ENCODE measurements at places on chromosomes 7 and 10.

GRCh38 chr10:7090529-7090928 is 320.3 kb downstream of the SFMBT2 start:
- no peak for DNase-seq

GRCh38 chr7:19106241-19107080 is 11.0 kb downstream of the TWIST1 start:
- no peak for DNase-seq

DNA sequence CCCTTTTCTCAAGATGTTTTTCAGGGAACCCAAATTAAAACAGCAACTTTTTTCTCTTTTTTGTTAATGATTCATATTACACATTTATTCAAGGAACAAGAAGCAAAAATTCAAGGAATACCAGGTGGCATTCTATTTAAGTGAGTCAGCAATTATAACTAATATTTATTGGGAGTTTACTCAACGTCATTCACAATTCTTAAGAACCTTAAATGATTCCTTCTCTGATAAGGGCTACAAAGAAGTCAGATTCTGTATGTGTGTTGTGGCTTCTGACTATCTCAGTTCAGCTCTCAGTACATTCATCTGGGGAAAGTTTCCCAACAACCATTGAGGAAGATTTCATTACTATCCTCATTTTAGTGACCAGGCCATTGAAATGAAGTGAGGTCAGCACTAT is 470.7 kb upstream of the AKR1E2 start:
- no peak for DNase-seq

DNA sequence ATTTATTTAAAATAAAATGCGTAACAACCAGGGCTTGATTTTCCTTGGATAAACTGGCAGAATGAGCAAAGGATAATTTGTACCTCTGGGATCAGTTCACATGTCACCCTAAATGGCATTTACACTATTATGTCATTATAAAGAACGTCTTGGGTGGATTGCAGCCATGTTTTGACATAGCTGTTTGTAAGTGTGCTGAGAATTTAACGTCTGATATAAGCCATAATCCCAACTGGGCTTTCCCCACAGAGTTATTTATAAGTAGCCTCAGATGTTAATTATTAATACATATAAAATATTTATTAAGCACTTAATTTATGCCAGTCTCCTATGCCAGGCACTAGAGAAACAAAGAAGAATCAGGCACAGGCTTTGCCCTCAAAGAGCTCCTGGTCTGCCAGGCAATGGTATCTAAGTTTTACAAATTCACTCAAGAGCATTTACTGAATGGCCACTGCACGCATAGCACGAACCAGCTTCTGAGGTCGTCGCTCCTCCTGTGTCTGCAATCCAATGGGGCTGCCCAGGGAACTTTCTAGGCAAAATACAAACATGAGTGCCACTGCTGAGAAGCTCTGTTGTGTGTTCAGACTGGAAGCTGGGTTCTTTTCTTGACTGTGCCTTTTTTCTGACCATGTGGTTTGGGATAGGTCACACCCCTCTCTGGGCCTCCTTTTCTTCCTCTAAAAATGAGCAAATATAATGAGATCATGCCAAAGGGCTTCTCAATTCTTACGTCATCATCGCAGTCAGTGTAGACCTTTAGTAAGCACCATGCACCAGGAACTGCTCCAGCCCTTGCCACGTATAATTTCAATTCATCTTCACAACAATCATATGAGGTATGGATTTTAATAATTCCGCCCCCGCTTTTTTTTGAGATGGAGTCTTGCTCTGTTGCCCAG is 11.3 kb upstream of the CTBP2 start:
- DNase-seq, result peak; percentile 39

DNA sequence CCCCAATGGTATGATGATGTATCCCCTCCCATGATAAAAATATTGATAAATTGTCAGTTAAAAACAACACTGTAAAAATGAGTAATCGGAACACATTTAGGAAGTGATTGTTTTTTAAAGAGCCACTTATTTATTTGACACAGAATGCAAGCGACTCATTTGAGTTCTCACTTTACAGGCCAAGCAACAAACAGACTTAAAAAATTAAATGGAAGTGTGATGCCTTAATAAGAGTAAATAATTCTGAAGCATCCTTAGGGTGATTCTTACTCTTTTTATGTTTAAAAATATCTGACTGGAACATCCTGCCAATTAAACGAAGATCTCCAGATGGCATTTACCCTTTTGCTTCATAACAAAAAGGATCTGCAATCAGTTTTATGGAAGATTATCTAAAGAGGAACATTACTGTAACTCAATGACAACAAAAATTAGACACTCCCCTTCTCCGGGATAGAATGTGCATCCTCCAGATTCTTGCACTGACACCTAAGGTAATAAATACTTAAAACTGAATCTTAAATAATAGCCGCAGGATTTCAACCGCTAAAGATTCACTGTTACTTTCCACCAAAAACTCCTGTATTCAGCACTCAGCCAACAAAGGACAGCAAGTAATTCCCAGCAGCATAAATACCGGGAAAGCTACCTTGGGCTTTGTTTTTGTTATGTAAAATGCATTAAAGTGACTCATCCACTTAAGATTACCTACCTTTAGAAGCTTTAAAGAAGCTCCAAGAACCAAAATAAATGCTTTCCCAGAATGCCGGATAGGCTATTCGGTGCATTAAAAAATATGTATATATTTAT is 1.7 kb downstream of the CACNA2D1 start:
- no peak for DNase-seq

DNA sequence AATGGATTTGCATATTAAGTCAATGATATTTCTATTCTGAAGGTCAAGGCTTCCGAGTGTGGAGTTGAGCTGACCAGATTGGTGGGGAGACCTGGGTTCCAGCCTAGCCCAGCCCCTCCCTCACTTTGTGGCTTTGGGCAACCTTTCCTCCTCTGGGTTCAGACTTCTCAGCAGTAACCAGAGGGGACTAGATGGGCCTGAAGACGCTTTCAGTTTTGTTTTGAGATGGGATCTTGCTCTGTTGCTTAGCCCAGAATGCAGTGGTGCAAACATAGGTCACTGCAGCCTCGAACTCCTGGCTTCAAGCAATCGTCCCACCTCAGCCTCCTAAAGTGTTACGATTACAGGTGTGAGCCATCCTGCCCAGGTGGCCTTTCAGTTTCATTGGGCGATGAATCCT is 68.1 kb upstream of the LEP start:
- DNase-seq, result no peak

- DNase-seq, result no peak
Measured at GRCh38 chr10:3173171-3173878, 743 bp upstream of the PITRM1 start.

- DNase-seq, result peak; percentile 41
Measured at GRCh38 chr10:71623098-71623985, 96.2 kb downstream of the C10orf105 start.

GRCh38 chr7:31873816-31874597 is 187.0 kb downstream of the PPP1R17 start:
- no peak for DNase-seq

DNA sequence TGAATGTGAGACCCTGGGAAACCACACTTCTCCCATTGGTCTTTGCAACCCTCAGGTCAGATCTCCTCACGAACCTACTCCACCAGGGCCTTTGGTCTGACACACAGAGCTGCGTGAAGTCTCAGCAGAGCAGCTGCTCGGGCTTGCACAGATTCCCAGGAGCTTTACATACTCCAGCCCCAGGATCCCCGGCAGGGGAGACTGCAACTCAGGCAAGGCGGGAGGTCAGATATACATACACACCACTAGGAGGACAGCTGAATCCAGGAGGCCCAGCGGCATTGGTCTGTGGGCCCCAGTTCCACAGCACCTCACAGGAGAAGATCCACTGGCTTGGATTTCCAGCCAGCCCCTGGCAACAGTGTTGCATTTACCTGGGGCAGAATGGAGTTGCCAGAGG is 239.2 kb downstream of the GPAM start:
- no peak for DNase-seq

GRCh38 chr7:141979568-141979967 is 6.0 kb upstream of the TAS2R38 start:
- no peak for DNase-seq
